Mammary microvascular endothelial cell (primary cell): ENCODE measurements at places on chromosomes 4 and X. TPM values are rescaled to one million over a fixed set of nuclear protein-coding genes. Genes with fewer than 3 reads are reported as not detected.

Gene NPNT
- total RNA-seq, result 0.59 and 0.67 TPM in 2 replicates

Gene FAT1
- 1.5 and 1.6 TPM in 2 replicates for total RNA-seq

Gene CMC4
- total RNA-seq, result 17.3 and 22.8 TPM in 2 replicates

Gene CT83
- total RNA-seq, result not detected in 2 replicates

Gene TRIM60
- not detected in 2 replicates for total RNA-seq

Gene TKTL2
- not detected in 2 replicates for total RNA-seq

Gene BBS7
- total RNA-seq, result 18.6 and 22.1 TPM in 2 replicates

Gene CT47B1
- not detected in 2 replicates for total RNA-seq

Gene ASMT
- not detected in 2 replicates for total RNA-seq

Gene DDX53
- total RNA-seq, result not detected in 2 replicates

Gene VCX3B
- total RNA-seq, result not detected in 2 replicates

Gene DGAT2L6
- 0.20 TPM in 1 of 2 replicates, not detected in the other for total RNA-seq

Gene DMP1
- not detected in 2 replicates for total RNA-seq

Gene SLBP
- 80.0 and 81.2 TPM in 2 replicates for total RNA-seq

Gene PPP1R2C
- total RNA-seq, result not detected in 2 replicates
